ENCODE measurements at places on chromosomes 6 and 20.

- no peak for DNase-seq
Measured at GRCh38 chr20:43925801-43926200, 11.1 kb downstream of the TOX2 start.

DNA sequence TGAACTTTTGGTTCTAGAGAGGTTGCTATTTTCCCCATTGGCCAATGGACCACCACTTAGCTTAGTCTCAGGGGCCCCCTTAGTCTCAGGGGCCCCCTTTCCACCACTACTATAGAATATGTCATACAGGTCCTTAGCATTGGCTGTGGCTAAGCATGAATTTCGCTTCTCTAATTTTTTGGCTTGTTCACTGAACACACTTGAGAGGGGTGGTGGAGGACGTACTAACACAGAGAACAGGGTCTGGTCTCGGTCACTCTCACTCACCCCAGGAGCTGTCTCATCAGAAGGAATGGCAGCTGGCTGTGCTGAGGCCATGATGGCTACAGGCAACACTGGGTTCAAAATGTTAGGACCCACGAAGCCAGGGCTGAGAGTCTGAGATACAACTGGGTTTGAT lies 30.3 kb downstream of the ZNF318 start:
- no peak for DNase-seq

DNA sequence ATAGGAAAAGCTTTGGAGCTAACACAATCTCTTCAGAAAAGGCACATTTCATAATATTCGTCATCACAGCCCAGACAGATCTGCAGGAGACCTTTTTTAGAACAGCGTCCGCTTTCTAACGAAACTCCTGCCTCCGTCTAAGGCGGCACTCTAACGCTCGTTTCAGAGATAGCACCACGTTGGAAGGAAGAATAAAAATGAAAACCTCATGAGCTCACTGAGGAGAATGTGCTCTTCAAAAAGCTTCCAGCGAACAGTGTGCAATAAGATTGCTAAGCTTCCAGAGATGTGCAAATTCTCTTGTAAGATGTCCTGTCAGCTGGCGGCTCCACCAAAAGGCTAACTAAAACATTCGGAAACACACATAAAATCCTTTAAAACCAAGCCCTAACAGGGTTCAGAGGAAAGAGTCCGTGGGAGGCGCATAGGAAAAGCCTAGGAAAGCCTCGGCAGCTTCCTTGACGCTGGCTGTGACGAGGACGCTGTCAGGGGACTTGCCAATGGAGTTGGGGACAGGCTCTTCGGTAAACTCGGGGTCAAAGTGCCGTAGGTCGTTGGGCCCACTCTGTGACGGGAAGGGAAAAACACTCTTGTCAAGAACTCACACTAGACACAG lies 117.6 kb upstream of the SLC2A12 start:
- DNase-seq, result no peak

DNA sequence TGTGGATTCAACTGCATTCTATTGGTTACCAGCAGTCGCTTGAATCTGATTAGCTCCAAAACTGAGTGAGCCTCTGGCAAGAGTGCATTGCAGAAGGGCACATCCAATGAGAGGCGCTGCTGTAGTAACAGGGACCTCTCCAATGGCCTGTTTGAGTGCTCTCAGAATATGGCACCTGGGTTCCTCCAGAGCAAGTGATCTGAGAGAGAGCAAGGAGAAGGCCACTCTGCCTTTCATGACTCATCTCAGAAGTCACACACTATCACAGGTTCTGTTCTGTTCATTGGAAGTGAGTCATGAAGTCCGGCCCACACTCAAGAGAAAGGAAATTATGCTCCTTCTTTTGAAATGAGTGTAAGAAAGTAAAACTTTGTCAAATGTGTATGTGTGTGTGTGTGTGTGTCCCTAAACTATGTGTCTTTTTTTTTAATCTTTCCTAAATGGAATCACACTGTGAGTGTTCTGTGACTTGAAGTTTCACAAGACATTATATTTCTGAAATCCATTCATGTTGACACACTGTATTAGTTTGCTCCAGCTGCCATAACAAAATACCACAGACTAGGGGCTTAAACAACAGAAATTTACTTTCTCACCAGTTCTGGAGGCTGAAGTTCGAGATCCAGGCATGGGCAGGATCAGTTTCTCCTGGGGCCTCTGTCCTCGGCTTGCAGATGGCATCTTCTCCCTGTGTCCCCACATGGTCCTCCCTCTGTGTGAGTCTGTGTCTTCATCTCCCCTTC lies 138.3 kb upstream of the CDYL start:
- DNase-seq, result peak; percentile 2

DNA sequence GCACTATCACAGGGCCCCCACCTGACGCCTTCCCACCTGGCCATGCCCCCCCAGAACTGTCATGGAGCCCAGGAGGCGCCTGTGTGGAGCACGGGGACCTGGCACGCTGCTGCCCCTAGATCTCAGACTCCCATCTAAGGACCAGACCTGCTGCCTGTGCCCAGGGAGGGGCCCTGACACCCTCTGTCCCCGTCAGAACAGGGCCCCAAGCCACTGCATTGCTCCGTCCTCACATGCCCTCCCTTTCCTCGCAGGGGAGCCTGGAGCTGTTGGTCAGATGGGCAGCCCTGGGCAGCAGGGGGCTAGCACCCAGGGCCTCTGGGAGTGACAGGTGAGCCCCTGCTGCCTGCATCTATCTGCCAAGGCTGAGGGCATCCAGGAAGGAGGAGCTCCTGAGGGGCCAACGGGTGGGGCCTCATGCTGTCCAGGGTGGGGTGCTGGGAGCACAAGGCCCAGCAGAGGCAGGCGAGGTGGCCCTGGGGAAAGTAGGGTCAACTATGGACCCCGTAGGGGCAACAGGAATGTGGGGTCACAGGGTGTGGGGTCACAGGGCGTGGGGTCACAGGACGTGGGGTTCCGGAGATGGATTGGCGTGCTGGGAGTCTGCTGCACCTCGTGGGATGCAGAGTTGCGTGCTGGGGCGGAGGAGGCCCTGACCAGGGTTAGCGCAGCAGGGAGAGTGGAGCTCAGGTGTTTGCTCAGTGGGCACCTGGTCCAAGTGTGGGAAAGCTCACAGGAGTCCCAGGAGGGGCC lies 31.6 kb downstream of the CHRNA4 start:
- no peak for DNase-seq

- DNase-seq, result no peak
Measured at GRCh38 chr6:37595859-37596258, 96.2 kb upstream of the CCDC167 start.

DNA sequence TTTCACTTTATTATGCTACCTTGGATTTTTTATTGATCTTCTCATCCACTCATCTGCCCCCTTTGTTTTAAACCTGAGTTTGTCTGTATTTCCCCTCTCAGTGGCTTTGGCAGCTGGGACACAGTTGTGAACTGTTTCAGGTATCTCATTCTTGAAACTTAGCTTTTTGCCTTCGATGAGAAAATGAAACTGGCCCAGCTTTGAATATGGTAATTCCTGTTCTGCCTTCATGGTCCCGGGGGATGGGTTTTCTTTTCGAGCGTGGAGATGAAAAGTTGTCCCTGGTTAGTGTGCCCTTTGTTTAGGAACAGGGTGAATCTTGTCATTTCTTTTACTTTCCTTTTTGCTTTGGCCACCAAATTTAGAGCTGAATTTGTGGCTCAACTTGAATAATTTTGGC lies 25.6 kb downstream of the DHX35 start:
- no peak for DNase-seq

DNA sequence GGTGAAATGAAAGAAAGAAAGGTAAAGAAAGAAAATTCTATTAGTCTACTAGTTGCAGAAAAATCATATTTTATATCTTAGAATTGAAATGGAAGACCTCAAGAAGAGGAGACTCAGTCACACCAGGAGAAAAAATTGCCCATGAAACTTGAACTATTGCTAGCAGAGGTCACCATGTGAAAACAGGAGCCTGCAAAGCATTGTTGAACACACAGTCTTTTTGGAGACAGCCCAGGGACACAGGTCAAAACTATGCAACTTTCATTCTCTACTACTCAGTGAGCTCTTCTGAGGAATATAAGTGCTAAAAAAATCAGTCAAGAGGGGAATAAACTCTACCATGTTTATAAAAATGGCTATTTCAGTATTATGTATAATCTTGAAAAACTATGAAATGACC lies 89.8 kb upstream of the TENT5A start:
- no peak for DNase-seq

GRCh38 chr6:65259059-65259458 lies 448.0 kb downstream of the EYS start:
- DNase-seq, result peak; percentile 19

- no peak for DNase-seq
Measured at GRCh38 chr20:17875981-17876385, 92.6 kb downstream of the SNX5 start.

DNA sequence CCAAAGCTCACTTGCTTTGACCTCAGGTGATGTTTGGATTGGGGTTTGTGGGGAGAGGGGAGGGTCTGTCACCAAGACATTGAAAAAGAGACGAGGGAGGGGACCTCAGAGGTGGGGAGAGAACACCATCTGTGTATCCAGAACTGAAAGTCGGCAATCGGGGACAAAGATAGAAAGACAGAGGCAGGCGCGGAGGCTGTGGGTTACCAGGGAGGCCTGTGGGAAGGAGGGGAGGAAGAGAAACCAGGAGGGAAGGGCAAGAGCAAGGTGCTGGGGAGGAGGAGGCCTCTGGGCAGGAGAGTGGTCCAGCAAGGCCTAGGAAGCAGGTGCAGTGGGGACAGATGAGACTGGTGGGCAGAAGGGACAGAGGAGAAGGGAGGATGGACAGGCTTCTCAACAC lies 211.2 kb downstream of the CDC5L start:
- DNase-seq, result no peak

DNA sequence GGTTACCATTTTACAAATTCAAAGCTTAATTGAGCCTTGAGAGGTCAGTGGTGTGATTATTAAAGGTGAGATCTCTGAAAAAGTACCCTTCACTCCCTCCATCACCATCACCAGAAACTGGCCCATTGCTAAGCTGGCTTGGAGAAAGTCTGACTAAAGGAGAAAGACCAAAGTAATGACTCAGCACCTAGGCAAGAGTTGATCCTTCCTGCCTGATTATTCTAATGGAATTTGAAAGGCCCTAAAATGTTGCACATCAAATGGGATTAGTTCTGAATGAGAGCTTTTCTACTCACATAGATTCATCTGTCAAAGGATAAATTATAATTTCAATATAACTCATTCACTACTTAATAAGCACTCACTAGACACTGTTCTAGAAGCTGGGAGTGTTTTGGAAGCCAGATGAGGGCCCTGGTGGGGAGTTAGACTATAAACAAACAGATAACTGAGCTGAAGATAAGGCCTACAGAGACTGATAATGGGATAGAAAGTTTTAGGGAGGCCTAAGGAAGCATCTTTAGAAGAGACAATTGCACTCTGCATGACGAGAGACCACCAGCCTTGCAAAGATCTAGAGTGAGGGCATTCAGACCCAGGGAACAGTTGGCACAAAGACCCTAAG lies 366.7 kb downstream of the SYNE1 start:
- no peak for DNase-seq

DNA sequence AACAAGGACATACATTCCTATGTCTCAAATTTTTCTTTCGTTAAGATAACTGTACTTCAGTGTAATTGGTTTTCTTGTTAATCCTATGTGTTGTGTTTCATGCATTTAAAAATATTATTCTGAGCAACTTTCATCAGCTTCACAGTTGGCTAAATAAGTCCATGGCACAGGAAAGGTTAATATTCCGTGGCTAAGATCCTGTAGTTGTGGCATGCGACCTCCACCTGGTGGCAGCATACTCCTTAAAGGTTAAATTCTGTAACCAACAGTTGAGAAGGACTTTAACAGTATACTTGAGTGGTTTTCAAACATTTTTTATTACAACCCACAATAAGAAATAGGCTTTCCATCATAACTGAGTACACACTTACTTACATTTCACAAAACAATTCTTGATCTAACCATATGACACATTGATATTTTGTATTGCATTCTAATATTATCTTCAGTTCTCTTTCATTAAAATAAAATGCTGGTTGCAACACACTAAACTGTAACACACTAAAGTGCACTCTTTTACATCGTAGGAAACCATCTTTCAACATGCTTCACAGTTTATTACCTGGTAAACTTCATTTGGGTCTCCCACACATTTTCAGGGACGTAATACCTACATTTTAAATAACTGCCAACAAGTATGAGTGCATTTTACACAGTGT lies 118.3 kb downstream of the SLX4IP start:
- peak; percentile 79 for DNase-seq

DNA sequence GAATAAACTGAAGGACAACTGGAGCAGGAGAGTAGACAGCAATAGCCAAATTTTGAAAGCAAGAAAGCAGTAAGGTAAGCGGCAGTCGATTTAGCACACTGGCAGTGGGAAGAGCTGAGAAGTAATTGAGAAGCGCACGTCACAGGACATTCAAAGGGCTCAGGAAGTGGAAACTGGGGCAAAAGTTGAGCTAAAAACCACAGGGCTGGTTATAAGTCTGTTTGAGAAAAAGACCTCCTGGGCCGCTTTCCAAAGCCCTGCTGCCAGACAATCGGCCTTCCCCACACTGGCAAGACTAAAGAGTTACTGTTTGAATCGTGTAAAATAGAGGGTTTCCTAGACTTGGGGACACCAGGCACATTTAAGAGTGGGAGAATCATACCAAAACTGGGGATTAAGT lies 161.4 kb downstream of the DNAH8 start:
- DNase-seq, result no peak
